LNCaP clone FGC (cell line): ENCODE measurements at places on chromosomes 7 and 10.

DNA sequence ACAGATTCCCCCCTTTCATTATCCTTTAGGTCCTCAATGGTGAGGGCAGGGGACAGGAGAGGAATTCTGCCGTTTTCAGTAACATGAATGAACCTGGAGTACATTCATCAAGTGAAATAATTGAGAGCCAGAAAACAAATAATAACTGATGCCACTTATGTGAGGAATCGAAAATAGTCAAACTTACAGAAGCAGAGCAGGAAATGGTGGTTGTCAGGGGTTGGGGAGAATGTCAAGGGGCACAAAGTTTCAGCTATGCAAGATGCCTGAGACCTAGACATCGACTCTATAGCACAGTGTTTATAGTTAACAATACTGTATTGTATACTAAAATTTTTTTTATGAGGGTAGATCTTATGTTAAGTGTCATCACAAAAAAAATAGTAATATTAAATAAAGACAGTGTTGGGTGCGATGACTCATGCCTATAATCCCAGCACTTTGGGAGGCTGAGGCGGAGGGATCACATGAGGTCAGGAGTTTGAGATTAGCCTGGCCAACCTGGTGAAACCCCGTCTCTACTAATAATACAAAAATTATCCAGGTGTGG lies 1219.8 kb downstream of the GATA3 start:
- no peak for DNase-seq

GRCh38 chr7:129612112-129613015 lies 844 bp downstream of the NRF1 start:
- no peak for DNase-seq

- DNase-seq: no peak
Measured at GRCh38 chr10:63376560-63377304, 89.0 kb downstream of the JMJD1C start.

DNA sequence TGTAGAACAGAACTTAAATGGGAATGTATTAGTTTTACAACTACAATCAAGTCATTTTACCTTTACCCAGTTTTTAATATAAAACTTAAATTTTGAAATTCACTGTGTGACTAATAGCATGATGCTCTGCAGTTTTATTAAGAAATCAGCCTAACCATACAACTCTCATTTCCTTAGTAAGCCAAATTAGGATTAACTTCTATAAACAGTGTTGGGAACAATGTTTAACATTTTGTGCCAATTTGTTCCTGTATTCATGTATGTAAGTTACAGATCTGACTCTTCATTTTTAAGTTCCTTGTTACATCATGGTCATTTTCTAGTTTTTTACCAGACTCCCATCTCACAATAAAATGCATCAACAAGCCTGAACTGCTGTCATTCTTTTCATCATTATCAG lies 209.8 kb downstream of the ZEB1 start:
- no peak for DNase-seq

GRCh38 chr7:11846361-11846955 lies 14.5 kb upstream of the THSD7A start:
- DNase-seq: no peak

- DNase-seq: no peak
Measured at GRCh38 chr10:13773496-13774170, 186.9 kb downstream of the PRPF18 start.

DNA sequence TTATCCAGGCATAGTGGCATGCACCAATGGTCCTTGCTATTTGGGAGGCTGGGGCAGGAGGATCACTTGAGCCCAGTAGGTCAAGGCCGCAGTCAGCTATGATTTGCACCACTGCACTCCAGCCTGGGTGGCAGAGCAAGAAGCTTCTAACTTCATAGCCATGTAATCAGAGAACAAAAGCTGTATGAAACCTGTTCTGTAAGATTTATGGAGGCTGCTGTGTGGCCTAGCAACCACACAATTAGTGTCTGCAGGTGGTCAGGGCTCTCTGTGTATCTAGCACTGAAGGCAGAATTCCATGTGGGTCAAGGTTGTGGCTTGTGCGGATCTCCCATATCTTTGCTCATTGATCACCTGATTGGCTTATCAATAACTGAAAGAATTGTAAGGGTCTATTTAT lies 221.5 kb upstream of the FOXK1 start:
- no peak for DNase-seq

- no peak for DNase-seq
Measured at GRCh38 chr7:159033956-159034355, 110.7 kb downstream of the VIPR2 start.

DNA sequence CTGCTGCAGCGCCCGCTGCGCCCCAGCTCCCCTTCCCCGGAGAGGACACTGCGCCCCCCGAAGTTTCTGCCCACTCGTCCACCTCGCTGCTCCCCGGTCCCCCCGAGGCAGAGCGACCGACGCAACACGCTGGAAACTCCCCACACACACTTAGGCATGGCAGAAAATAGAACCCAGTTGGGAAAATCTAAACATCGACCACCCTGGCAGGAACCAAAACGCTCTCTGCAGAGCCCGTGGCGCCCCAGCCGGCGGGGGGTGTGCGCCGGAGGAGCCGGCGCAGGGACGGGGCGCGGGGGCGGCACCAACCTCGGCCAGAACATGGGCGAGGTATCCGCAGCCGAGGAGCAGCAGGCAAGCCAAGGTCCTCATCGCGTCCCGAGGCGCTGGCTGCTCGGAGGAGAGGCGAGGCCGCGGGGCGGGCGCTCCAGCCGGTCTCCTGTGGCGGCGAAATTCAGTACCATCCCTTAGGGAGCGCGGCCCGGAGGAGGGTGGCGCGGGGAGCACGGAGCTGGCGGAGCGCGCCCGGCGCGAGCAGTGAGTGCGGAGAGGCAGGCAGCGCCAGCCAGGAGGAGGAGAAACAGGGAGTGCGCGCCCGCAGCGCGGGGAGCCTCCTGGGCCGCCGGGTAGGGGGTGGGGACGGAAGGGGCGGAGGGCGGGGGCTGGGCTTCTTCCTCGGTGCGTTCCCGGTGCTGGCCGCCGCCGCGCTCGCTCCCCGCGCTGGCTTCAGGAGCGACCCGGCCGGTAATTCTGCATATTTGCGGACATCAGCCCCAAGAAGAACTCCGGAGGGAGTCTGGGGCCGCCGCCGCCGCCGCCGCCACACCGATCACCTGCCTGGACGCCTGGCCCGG lies 789 bp downstream of the PDGFA start:
- DNase-seq: peak; percentile 36

GRCh38 chr10:14571866-14572507 lies 202.7 kb downstream of the FAM107B start:
- DNase-seq: peak; percentile 100

GRCh38 chr7:98210513-98211220 lies 572 bp upstream of the BHLHA15 start:
- no peak for DNase-seq

GRCh38 chr7:38699471-38699870 lies 68.3 kb upstream of the AMPH start:
- no peak for DNase-seq

GRCh38 chr7:151381348-151382078 lies 28.3 kb downstream of the WDR86 start:
- DNase-seq: no peak

- DNase-seq: no peak
Measured at GRCh38 chr7:2638224-2638991, 6.6 kb downstream of the TTYH3 start.

- DNase-seq: no peak
Measured at GRCh38 chr7:54080971-54081370, 461.2 kb upstream of the VSTM2A start.

DNA sequence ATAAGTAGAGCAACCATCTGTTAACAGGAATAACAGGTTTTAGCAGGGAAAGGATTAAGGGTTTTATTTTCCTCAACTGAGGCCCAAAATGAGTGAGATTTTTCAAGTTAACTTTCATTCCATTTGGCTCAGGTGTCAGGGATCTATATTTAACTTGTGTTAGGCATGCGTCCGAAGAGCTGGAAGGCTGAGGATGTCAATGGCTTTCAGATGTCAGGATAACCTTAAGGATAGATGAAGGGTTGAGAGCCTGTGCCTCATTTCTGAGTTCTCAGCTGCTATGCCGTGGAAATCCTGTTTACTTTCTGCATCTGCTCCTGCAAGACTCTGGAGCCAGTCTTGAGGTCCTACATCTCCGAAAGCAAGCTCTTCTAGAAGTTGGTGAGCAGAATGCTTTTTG lies 36.4 kb upstream of the CD36 start:
- DNase-seq: no peak

DNA sequence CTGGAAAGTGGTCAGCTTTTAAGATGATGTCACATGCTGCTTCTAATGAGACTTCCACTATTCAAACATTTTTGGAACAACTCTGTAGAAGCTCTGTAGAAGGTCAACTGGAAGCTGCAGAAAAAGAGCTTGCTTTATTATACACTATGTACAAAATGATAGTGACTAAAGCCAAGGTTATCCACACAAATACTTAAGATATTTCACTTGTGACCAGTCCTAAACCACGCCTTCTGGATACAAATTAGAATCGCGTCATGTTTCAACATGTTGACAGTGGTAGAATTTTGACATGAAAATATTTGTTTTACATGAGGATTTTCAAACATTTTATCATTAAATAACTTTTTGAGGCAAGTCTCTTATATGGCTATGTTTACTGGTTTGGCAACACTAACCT lies 499.6 kb upstream of the PHF14 start:
- no peak for DNase-seq

DNA sequence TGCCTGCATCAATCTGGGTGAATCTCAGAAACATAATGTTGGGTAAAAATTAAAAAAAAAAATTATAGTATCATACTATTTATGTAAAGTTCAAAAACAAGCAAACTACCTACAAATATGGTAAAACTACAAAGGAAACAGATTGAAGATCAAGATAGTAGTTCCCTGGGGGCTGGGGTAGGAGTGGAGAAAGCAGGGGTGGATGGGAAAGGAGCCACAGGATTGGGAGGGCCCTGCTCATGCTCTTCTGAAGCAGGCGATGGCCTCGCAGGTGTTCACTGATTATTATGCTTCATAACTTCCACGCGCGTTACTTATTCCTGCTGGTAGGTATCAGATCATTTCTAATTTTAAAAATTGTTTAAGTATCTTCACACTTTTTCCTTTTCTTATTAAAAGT lies 96.0 kb upstream of the GATA3 start:
- DNase-seq: no peak

DNA sequence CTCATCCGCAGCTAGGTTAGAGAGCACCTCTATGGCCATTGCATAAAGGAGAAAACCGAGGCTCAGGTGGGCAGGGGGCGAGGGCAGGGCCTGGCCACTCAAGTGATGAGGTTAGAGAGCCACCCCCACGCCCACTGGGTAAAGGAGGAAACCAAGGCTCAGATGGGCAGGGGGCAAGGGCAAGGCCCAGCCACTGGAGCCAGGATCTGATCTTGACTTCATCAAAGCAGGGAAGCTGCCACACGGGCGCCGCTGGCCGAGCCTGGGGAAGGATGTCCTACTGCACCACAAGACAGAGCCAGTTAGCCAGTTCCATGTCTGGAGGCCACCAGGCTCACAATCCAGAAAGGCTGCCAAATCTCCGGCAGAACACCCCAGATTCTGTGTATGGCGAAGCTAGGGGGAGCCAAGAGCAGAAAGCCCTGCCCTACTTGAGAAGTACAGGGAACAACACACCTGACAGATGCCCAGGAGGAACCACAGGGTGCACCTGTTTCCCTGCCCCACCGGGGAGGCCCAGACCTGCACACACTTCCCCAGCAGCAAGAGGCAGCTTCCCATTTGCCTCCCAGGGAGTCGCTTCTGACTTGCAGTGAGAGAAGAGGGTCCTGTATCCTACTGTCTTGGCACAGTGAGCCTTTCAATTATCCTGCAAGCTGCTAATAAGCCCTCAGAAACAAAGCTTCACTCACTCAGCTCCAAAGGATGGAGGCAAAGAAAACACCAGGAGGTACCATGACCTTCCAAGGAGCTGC lies 101.9 kb downstream of the TNS3 start:
- DNase-seq: no peak

DNA sequence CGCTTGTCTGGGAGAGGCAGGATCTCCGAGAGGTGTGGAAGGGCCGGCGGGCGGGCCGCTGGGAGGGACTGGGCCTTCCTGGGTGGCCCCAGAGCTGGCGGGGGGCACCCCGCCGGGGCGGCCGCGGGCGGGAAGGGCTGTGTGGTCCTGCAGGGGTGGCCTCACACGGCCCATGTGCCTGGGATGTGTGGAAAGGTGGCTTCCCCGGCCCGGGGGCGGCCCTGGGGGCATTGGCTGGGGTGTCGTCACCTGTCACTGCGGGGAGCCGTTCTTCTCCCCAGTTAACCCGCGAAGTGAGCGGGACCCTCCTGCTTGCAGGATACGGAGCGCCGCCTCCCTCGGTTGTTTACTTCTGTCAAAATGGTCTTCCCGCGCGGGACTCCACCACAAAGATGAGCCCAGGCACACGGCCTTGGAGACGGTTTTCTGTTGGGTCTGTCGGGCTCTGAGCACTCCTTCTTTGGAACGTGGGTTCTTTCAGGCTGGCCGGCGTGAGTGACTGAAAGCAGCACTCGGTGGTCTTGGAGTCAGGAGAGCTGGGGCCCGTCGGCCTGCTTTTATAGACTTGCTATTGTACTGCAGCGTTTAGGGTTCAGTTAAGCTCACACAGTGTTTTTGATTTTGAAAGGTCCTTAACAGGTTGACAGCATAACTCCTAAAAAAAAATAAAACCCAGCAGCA lies 700 bp downstream of the SMC3 start:
- DNase-seq: no peak

GRCh38 chr7:68107261-68107660 lies 1110.6 kb downstream of the TYW1 start:
- no peak for DNase-seq

DNA sequence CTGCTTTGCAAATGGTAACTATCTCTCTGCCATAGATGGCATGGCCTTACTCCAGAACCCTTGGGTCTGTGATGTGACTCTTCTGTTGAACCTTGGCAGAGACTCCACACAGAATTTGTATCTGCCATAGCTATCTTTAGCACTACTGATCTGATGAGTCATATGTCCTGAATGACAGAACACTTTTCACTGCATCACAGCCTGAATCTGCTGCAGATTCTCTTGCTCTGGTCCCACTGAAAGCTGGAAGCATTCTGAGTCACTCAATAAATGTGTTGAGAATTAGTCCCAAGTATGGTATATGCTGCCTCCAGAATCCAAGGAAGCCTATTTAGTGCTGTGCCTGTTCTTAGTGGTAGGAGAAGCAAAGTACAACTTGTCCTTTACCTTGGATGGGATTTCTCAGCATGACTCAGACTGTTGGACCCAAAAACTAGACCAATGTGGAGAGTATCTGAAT lies 39.5 kb upstream of the ANKRD1 start:
- DNase-seq: no peak

DNA sequence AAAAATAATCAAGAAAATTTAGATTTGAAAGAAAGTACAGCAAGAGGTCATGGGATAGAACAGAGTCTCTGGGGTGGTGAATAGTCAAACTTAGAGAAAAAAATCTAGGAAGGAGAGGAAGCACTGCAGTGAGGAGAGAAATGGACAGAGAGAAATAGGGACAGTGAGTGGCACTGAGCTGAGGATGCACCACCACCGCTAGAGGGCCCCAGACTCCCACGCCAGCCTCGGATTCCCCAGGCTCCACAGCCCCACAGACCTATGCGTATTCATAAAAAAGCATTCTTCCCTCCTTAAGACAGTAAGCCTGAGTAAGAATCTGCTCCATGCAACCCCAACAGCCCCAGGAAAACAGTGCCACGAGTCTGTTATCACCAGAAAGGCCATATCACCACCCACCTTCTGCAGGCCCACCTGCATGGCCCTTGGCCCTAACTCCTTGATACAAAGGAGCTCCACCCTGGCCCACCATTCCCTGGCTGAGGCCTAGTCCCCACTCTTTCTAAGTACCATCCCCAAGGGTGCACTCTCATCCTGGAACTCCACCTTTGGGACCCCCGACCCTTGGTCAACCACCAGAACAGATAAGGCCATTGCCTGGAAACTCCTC lies 91.0 kb downstream of the ALOX5 start:
- DNase-seq: peak; percentile 18

- DNase-seq: peak; percentile 75
Measured at GRCh38 chr7:131843898-131844331, 287.5 kb upstream of the PODXL start.

- no peak for DNase-seq
Measured at GRCh38 chr10:31124852-31125251, 93.2 kb upstream of the ZNF438 start.
